ENCODE measurements at places on chromosomes 2 and 18.

DNA sequence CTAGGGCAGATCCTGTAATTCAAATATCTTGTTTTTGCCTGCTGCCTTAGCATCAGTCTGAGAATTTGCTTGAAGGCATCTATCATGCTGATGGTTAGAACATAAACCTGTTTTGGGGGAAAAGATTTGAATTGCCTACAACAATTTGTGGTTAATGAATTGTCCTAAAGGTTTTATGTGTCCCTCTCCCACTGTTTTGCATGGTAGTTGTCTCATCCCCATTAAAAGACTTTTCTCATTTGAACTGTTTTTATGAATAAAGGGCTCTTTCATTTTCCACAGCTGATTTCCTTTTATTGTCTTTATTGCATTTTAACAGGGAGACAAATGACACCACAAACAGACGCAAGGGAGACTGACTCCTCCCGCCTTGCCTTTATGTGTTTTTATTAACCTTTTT lies 275.6 kb downstream of the PIK3C3 start:
- no peak for DNase-seq

DNA sequence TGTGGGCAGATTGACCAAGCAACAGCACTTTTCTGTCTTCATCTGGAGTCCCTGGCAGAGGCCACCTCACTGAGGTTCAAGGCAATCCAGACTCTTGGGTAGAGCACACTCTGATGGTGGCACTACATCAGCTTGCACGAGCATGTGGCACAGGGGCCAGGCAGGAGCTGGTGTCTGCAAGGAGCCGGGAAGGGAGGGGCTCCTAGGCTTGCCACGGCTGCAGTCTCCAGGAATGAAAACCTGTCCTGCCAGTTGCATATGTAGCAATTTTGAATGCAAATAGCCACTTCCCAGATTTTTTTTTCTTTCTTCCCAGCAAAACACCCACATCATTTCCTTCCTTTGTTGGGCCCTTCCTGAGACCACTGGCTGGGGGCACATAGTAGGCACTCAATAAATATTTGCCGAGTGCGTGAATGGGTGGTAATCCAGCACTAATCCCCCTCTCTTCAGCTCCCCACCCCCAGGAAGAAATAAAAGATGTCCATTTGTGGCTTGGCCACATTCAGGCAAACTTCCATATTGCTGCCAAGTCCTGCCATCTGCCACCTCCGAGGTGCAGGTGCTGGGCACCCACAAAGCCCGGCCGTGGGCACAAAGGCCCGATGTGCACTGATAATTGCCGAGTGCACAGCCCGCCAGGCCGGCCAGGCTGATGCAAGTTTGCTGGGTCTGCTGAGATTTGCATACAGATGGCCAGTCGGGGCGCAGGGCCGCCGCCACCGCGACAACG lies 72.4 kb downstream of the MYCN start:
- no peak for DNase-seq

- no peak for DNase-seq
Measured at GRCh38 chr2:10779776-10780490, 32.7 kb downstream of the PDIA6 start.

- no peak for DNase-seq
Measured at GRCh38 chr18:23307567-23308295, 145.4 kb upstream of the RIOK3 start.

GRCh38 chr2:54208364-54209240 lies 47.4 kb downstream of the TSPYL6 start:
- no peak for DNase-seq

- no peak for DNase-seq
Measured at GRCh38 chr2:24385366-24385765, 25.0 kb upstream of the ITSN2 start.

GRCh38 chr2:227370791-227371312 lies 8.3 kb downstream of the TM4SF20 start:
- DNase-seq = no peak

GRCh38 chr2:4915357-4915756 lies 776.8 kb upstream of the SOX11 start:
- DNase-seq = no peak

- no peak for DNase-seq
Measured at GRCh38 chr2:55000341-55000740, 49.9 kb downstream of the RTN4 start.

GRCh38 chr2:134681201-134681600 lies 37.6 kb downstream of the TMEM163 start:
- DNase-seq = no peak

DNA sequence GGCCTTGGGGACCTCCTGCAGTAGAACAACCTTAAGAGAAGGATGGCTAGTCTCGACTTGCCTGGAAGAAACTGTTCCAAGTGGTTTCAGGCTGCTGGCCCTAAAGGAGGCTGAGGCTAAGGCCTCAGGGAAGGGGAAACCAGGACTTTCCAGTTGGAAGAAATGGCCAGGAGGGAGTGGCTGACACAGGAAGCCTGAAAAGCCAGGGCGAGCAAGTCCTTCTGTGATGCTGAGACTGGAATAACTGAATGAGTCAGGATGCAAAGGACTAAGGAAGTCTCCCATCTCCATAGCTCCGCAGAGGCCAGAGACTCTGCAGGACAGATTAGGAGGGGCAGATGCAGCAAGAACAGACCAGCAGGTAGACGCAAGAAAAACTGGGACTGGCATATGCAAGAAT lies 7.4 kb downstream of the HTRA2 start:
- DNase-seq = no peak

DNA sequence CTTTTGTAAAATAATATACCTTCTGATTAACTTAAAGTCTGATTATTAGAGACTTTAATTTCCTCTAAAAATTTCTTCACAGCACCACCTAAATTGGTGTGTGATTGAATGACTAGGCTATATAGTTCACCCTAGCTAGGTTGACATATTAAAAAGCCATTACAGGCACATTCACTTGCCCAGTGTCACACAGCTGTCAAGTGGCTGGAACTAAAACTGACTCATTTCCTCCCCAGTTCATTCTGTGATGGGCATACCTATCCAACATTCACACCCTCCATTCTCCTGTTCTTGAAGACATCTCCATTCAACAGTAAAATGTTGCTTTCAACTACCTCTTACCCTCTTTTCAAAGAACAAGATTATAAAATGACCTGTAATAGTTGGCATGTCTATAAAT lies 334.5 kb downstream of the ARHGAP15 start:
- no peak for DNase-seq

GRCh38 chr2:74137651-74138599 lies 9.8 kb downstream of the BOLA3 start:
- DNase-seq = no peak

DNA sequence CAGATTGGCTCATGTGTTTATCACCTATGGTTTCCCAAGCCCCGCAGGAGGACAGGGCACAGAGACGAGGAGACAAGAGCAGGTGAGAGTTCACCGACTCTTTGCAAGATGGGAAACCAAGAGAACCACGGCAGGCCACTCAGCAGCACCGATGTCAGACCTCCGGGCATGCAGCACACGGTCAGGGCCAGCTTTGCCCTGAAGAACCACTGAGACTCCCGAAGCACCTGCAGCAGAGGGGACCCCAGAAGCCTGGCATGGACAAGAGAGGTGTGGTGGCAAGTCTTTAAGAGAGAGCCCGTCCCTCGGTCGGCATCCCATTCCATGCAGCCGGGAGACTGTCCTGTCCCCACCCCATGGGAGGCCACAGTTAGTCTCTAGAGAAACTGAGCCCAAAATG lies 36.6 kb upstream of the TAF1B start:
- no peak for DNase-seq
